ENCODE measurements at places on chromosomes 3 and 15. TPM values are rescaled to one million over a fixed set of nuclear protein-coding genes. Genes with fewer than 3 reads are reported as not detected.

The RTP3 gene
- not detected for total RNA-seq

The PLA2G4E gene
- not detected for total RNA-seq

The TJP1 gene
- 80.2 TPM for total RNA-seq

The NME9 gene
- total RNA-seq = not detected

The RAD51 gene
- 18.0 TPM for total RNA-seq

The DUOXA2 gene
- total RNA-seq = not detected

The TRANK1 gene
- 1.4 TPM for total RNA-seq

The EXD1 gene
- total RNA-seq = not detected

The CHRNA5 gene
- total RNA-seq = 32.6 TPM
